Fibroblast of skin of abdomen (primary cell): ENCODE measurements at places on chromosomes 5 and 9.

GRCh38 chr5:38734353-38734752 lies 111.5 kb upstream of the OSMR start:
- no peak for DNase-seq

GRCh38 chr5:67992923-67993322 lies 222.6 kb upstream of the PIK3R1 start:
- DNase-seq: peak; percentile 56

DNA sequence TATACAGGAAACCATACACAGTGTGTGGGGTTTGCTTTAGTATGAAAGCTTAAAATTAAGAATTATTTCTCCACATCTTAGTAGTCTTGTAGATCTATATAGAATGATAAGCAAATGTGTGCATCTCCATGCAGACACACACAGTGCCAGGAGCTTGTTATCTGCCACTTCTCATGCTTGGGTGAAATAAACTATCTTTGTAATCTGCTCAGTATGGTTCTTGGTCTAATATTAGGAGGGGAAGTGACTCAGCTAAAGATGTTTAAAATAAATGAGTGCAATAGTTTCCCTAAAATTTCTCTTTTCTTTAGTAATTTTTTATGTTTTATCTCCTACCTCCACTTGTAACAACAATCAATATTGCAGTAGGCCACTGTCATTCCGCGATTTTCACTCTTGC lies 689.6 kb downstream of the TAF11L14 start:
- DNase-seq: no peak

GRCh38 chr5:136020383-136021015 lies 8.3 kb upstream of the TGFBI start:
- DNase-seq: peak; percentile 100

- DNase-seq: no peak
Measured at GRCh38 chr5:14906628-14907027, 35.0 kb upstream of the ANKH start.

DNA sequence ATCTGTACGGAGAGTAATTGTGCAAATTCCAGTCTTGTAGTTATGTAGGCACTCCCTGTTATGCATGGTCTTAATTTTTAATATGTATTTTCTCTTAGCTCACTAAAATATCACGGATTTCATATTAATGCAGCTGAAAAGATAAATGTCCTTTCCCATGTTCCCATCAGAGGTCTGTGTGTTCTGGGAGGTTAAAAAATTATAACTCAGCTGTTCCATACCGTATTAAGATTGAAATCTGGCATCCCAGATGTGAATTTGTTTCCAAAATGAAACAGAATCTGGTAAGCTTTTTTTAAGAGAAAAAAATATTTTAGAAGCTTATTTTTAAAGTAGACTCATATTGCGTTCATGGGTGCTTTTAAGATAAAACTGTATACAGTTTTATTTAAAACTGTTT lies 44.3 kb downstream of the SEMA6A start:
- DNase-seq: no peak

DNA sequence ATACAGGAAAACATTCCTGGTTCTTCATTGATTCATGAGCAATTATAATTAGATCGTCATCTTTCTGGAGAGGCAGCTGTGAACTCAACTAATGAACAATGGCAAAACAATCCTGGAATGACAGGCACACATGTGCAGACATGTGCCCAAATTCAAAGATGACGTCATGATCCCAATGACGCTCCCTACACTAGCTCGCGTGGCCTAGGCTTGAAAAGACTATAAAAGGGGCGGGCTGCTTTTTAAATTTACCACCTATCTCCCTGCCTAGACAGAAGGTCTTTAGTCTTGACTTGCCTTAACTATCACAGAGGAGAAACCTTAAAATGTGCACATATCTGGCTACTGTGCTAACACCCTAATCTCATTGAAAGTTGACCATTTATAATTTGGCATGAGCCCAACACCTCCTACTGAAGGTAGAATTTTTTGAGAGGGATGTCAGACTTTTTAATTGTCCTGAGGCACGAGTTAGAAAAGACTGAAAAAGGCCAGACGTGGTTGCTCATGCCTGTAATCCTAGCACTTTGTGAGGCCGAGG lies 88.2 kb downstream of the PRRT1B start:
- DNase-seq: peak; percentile 78

DNA sequence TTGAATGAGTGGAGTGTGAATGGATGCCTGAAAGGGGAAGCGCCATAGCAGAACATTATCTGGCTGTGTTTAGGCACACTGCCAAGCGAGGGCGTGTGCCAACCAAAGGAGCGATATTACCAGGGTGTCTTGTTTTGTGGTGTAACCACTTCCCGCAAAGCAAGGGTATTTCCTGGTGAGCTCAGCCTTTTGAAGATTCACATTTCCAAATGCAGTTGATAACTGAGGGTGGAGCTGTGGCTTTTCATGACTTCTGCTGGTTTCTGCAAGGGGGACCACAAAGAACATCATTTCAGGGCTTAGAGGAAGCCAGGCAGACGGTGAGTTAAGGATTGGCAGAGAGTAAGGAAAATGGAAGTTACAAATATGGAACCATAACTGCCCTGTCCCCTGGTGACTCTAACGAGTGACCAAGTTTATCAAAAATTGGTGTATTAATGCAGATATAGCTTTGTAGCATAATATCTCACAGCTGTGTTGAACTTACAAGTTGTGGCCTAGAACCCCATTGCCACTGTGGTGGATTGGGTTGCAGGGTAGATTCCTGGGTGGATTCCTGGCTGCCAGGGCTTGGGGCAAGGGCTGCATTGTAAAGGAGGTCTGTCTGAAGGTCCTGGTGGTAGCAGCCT lies 71.4 kb downstream of the RALGPS1 start:
- DNase-seq: peak; percentile 54

GRCh38 chr5:9888501-9888901 lies 258.4 kb upstream of the TAS2R1 start:
- DNase-seq: peak; percentile 80

DNA sequence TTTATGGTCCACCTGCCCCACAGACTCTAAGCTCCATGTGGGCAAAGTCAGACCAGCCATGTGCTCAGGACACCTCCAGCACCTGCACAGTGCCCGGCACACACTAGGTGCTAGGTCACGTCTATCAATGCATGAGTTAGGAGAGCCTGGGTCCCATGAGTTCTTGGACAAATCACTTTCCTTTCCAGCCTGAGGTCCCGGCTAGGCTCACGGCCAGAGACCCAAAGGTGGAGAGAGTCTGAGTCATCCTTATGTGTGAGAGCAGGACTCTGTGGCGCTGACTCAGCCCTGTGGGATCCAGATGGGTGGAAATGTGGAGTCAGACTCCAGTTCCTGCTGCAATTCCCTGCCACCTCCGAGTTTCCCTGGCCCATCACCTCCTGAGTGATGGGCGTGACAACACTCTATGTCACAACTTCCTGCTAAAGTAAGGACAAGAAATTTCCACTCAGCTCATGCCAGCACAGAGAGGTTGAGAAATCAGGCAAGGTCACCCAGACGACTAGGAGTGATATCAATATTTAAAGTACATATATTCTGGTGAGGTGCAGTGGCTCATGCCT lies 2.5 kb upstream of the ST6GALNAC4 start:
- peak; percentile 98 for DNase-seq

GRCh38 chr5:178476972-178477754 lies 113.0 kb downstream of the COL23A1 start:
- peak; percentile 71 for DNase-seq

DNA sequence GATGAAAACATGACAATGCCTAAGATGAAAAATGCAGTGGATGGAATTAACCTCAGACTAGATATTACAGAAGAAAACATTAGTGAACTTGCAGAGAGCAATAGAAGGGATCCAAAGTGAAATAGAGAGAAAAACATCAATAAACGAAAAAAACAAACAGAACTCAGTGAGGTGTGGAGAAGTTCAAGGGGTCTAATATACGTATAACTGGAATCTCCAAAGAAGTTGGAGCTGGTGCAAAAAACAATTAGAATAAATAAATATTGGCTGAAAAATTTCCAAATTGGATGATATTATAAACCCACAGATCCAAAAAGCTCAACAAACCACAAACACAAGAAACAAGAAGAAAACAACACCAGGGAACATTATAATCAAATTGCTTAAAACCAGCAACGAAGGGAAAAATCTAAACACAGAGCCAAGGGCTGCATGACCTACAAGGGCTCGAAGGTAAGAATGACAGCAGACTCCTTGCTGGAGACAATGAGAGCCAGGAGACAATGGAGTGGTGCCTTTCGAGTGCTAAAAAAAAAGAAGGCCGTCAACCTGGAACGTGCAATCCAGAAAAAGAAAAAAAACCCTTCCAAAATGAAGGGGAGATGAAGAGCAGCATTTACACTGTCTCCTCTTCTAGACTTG lies 11.8 kb downstream of the FAM163B start:
- no peak for DNase-seq

GRCh38 chr9:6641961-6642360 lies 3.6 kb downstream of the GLDC start:
- DNase-seq: no peak

GRCh38 chr5:91277093-91277626 lies 106.0 kb downstream of the ARRDC3 start:
- DNase-seq: peak; percentile 47

DNA sequence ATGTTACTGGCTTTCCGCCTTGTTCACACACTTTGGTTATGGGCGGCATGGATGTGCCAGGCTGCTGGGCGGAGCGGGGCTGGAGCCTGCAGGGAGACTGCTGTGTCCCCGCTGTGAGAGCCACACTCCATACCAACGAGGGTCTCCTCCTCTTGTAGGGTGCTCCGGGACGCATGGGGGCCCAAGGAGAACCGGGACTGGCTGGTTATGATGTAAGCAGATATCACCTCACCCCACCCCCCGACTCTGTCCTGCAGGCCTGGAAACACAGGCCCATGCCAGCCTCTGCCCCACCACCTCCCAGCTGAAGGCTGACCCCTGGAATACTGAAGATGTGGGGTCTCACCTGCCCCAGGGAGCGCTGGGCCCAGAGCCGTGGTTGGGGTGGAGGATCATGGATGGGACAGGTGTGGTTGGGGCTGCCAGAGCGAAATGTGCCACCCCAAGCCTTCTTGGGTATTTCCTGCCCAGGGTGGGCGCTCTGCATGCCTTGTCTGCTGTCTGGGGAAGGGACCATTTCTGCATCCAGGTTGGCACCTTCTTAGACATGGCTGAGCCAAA lies 39.3 kb upstream of the ORM1 start:
- DNase-seq: no peak

DNA sequence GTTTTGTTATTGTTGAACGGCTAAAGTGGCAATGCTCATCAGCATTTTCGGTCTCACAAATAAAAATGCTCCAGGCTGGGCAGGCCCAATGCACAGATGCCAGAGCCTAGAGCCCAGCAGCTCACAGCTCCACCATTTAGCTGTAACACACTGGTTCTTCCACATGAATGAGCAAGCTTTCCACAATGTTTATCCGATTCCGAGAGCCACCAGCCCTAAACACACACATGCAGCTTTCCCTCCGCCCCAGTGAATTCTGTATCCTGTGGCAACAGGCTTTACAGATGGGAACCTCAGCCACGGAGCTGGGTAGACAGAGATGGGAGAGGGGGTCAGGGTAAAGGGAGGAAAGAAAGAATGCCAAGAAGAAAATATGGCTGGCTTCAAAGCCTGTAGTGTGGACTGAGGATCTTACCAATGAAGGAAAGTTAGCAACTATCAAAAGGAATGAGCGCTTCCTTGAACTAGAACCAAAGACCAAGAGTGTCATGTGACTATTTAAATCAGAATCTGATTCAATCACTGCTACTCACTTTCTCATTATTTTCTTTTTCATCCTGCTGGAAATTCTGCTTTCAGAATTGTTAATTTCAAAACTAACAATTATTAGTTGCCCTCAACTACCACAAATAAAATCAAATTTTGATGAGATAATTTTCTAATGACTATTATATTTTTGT lies 77.1 kb downstream of the MRPS27 start:
- peak; percentile 39 for DNase-seq

GRCh38 chr5:143506836-143507552 lies 103.5 kb upstream of the NR3C1 start:
- DNase-seq: peak; percentile 95

GRCh38 chr9:5879419-5880181 lies 11.1 kb upstream of the MLANA start:
- peak; percentile 83 for DNase-seq

- DNase-seq: peak; percentile 89
Measured at GRCh38 chr5:4082966-4083564, 487.4 kb downstream of the IRX1 start.

GRCh38 chr5:68502531-68502930 lies 287.0 kb downstream of the PIK3R1 start:
- peak; percentile 29 for DNase-seq

GRCh38 chr9:20844916-20845315 lies 160.9 kb downstream of the FOCAD start:
- DNase-seq: no peak

- peak; percentile 92 for DNase-seq
Measured at GRCh38 chr9:92607773-92608172, 62.2 kb downstream of the IPPK start.

DNA sequence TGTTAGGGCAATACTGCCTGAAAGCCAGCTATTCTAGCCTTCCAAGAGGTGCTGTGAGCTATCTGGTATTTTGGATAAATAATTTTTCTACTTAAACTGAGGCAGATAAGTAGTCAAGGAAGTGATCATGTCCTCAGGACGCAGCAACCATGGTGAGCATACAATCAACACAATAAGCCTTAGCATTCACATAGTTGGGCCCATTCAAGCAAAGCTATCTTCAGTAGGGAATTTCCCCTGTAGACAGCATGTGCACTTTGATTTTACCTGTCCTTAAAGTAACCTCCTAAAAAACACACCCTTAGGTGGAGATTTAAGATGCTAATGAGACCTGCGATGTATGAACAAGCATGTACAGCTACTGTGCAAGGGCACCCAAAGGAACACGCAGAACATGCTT lies 76.2 kb upstream of the HCN1 start:
- no peak for DNase-seq

- no peak for DNase-seq
Measured at GRCh38 chr5:74503-75109, 17.4 kb upstream of the PLEKHG4B start.

GRCh38 chr5:31962871-31963307 lies 211.2 kb downstream of the GOLPH3 start:
- peak; percentile 35 for DNase-seq

- DNase-seq: peak; percentile 90
Measured at GRCh38 chr9:22817181-22817580, 370.6 kb downstream of the DMRTA1 start.

GRCh38 chr5:57843059-57843367 lies 360.4 kb upstream of the ACTBL2 start:
- no peak for DNase-seq

DNA sequence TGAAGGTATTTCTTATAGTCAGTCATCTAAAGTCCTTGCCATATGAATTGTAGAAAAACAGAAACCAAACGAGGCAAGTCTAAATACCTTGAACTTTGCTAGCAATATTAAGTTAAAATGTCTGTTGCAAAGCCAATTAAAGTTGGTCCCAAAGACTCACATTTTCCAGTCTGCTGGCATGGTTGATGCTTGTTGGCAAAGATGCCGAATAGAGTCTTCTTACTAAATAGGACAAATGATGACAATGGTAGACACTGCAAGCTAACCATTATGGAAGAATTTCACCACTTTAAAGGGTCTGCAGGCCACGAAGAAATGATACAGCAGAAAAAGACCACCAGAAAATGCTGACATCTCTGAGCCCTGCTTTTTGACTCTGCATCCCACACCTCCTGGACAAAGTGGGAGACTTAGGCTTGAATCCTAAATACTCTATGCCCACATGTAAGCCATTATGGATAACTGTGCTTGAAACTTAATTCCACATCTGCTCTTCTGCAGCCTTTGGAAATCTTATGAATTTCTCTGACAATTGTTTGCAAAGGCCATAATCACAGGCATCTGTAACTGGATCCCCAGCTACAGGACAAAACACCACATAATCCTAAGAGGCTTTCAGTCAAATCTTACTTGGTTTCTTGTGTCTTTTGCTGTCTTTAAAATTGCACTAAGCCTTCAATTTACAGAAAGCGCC lies 61.3 kb downstream of the LHFPL2 start:
- DNase-seq: no peak
